ENCODE measurements at places on chromosomes 1 and 21.

DNA sequence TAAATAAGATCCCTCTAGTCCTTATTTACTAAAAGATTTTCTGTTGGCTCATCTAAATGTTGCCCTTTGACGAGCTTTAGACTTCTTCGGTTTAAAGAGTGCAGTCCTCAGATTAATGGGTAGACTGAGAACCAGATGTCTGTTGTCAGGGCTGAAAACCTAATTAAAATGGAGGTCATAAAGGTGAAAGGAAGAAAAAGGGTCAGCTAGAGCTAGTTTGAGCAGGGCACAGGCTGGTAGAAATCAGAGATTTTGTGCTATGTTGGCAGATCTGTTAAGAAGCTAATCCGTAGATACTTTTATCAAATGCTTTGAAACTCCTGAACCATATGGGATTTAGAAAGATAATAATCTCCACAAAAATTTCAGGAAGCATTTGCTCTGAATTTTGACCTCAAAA is 959.0 kb downstream of the PLA2G4A start:
- no peak for DNase-seq

- no peak for DNase-seq
Observed at GRCh38 chr1:53330819-53331218, 2.9 kb upstream of the LRP8 start.

- DNase-seq: no peak
Observed at GRCh38 chr1:172254521-172255222, 165.8 kb upstream of the C1orf105 start.

DNA sequence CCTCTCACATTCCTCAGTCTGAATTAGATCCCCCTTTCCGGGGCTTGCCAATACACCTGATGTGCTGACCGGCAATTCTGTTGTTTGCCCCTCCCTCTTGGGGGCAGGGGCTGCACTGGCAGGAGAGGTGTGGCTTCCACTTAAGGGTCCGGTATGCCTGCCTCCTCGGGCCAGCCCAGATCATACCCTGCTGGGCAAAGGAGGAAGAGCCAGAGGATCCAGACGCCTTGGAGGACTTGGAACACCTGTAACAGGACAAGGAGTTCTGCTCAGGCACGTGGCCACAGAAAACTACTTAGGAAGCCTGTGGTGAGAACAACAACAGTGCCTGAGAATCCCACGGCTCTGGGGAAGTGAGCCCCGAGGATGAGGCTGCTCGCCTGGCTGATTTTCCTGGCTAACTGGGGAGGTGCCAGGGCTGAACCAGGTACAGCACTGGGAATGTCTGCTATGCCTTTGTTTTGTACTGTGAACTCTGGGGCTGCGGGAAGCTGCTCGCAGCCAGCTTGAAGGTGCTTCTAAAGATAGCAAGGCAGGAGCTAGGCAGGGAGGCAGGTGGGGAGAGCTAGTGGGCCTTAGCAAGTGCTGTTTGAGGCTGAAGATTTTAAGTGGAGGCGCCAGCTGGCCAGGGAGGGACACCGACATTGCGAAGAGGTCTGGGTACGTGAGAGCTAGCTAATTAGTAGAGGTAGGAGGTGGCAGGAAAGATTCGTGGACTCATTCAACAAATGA is at the start of gene SMPDL3B:
Gene SMPDL3B, plus strand, starts transcription at position 183 of the 732 bp plus-strand sequence. Its CDS starts 184 bp downstream, at position 367.
- DNase-seq: no peak

DNA sequence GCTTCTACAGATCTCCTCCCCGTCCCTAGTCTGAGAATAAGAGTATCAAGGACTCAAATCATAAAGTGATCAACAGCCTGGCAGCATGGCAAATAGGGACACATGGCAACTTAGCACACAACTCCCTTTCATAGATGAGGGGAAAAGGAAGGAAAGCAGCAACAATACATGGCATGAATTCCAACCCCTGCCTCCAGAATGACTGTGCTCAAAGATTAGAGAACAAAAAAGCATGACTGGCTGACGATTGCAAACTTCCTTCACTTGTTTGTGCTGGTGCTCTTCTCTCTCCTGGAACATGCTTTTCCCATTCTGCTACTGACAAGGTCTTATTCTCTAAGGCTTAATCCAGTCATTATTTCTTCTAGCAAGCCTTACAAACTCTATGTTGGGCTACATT is 11.5 kb downstream of the KTI12 start:
- DNase-seq: no peak

Data from erythroblast (primary cell).